ENCODE measurements at places on chromosomes 3 and 15.
A peak's percentile ranks its signal among the peaks of the same experiment; 100 is the strongest.

DNA sequence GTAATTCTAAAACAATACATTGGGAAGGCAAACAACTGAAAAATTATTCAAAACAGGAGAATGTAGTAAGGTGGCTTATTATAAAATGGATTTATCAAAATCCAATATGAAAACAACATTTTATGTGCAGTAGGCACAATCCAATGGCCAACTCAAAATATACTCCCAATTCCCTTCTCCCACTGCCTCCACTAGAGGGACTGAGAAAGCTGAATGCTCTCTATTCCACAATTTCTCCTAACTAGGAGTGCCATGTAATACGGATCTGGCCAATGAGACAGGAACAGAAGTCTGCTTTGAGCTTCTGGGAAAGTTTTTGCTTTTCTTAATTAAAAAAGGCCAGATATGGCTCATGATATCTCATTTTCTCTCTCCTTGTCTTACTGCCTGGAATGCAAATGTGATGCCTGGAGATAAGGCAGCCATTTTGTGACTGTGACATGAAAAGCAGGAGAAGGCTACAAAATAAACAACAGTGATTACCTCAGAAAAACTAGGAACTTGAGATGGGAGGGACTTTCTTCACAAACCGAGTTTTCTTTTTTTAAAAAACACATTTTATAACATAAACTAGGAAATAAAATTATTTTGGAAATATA is 18.8 kb upstream of the VGLL4 start:
- DNase-seq = no peak

DNA sequence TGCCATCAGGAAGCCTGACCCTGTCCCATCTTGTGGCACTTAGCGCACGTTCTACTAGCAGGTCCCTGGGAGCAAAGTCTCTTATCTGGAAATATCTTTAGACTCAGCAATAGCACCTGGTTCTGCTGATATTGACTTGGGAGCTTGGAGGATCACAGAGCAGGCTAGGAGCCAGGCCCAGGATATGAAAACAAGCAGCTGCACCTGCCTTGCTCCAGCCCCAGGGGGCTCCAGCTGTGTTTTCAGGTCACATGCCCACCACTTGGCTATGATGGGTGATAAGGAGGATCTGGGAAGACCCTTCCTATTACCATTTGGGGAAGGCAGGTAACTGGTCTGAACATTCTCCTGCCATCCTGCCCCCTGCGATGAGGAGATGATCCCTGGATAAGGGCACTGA is 87.8 kb downstream of the C3orf70 start:
- no peak for DNase-seq

DNA sequence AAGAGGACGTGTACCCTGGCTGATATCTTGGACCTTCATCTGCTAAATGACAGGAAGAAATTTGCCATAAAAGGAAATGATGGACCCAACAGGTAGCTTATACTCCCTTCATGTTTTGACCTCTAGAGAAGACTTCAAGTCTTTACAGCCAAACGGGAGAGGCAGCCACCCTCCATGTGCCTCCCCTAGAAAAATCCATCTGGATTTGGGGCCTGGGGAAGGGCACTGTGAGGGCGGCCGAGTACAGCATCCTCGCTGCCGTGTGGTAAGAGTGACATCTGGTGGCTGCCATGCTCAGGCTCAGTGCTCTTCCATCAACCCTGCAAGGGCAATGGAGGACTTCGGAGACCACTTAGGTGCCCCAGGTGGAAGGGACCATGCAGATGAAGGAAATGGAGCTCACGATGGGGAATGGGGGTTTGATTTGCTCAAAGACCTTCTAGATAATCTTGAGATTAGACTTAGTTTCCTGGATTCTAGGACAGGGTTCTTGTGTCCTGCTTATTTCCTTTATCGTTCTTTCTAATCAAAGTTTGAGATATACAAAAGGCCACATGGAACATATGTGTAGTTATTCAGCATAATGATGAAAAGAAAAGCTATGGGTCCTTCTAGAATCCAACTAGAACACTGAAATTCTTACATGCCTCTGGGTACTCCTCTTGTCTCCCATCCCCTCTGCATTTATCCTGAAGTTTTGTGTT is 44.4 kb downstream of the AQP9 start:
- DNase-seq = peak; percentile 17

GRCh38 chr15:40047415-40048210 is 8.6 kb upstream of the SRP14 start:
- peak; percentile 79 for DNase-seq

DNA sequence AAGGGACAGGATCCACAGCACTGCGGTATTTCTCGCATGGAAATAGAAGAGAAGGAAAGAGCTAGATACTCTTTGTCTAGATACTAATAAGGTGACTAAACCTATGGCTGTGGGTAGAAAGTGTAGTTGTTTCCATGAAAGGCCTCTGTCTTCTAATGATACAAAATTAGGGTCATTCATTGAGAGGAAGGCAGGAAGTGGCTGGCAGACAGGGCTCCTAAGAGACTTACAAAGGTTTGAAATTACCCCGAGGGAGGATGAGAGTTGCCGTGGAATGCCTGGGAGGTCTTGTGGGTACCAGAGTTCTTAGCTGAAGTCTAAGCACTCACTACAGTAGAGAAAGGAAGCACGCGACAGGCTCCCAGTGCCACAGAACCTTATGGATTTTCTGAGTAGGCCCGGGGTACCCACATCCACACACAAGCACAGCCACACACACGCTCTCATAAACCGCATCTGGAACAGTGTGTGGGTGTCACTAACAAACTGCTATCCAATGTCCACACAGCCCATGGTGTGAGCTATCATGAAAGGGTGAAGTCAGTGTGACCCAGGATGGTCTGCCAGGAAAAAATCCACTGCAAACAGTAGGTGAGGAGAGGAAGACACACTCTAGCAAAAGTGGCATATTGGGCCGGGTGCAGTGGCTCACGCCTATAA is 221.4 kb downstream of the FAM43A start:
- no peak for DNase-seq

DNA sequence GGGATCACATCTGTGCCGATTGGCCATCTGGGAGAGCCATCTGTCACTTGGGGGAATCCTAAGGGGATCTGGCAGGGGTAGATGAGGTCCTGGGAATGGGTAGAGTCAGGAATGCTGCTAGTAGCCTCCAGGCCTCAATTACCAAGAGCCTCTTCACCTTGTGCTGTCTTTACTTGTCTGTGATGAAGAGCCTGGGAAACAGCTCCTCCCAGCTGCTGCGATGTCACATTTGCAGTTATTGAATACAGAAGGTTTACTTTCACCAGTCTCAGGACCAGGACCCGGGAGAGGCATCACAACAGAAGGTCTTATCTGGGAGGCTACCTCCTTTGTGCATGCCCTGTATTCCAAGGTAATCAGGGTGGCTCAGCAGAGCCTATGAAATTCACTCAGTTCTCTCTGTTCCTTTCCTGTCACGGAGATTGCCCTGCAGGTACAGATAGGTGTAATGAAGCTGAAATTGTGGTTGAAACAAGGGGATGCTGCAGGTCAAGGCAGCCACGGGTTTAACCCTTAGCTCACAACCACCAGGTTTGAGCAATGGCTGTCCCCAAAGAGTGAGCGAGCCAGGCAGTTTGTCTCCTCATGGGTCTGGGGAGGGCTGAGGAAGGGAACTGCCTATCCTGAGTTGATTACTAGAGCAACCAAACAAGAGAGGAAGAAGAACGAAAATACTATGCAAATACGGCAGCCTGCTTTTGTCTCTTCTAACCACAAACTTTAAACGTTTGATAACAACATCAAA is 298.9 kb upstream of the RORA start:
- no peak for DNase-seq

- no peak for DNase-seq
These were observed 523.7 kb upstream of the TGFBR2 start for GRCh38 chr3:30082652-30083051.

- no peak for DNase-seq
These were observed 14.4 kb downstream of the RGMA start for GRCh38 chr15:93074599-93074998.

GRCh38 chr3:62961874-62962556 is 86.8 kb upstream of the CADPS start:
- no peak for DNase-seq

DNA sequence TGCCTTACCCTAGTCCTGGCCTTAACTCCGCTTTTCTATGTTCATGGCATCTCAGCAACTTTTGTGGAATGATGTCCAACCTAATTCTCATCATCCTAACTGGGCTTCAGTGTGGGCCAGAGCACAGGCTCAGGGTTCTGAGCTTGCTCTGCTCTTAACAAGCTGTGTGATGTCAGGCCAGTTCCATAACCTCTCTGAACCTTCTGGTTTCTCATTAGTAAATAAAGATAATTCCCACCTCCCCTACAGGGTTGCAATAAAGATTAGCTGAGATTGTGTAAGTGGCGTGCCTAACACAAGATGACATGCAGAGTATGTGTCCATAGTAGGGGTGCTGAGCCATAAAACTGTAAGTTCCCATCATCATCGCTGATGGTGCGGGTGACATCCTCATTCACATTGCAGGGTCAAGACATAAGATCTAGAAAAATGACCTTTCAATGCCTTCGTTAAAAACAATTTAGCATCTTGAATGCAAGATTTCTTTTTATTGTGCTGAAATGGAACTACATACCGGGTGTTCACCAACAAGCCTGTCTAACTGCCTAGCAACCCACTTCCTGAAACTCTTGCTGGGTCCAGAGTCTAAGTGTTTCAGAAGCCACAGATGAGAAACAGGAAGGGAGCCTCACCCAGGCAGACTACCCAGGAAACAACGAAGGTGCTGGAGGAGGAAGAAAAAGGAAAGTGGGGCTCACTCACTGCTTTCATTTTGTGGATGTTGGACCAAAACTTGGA is 36.2 kb downstream of the CDCP1 start:
- no peak for DNase-seq

- no peak for DNase-seq
These were observed 31.2 kb upstream of the RIOX2 start for GRCh38 chr3:98003306-98003969.

GRCh38 chr3:161336661-161337060 is 34.7 kb downstream of the SPTSSB start:
- DNase-seq = no peak

GRCh38 chr15:79769069-79769481 is 127.7 kb downstream of the MTHFS start:
- DNase-seq = no peak

DNA sequence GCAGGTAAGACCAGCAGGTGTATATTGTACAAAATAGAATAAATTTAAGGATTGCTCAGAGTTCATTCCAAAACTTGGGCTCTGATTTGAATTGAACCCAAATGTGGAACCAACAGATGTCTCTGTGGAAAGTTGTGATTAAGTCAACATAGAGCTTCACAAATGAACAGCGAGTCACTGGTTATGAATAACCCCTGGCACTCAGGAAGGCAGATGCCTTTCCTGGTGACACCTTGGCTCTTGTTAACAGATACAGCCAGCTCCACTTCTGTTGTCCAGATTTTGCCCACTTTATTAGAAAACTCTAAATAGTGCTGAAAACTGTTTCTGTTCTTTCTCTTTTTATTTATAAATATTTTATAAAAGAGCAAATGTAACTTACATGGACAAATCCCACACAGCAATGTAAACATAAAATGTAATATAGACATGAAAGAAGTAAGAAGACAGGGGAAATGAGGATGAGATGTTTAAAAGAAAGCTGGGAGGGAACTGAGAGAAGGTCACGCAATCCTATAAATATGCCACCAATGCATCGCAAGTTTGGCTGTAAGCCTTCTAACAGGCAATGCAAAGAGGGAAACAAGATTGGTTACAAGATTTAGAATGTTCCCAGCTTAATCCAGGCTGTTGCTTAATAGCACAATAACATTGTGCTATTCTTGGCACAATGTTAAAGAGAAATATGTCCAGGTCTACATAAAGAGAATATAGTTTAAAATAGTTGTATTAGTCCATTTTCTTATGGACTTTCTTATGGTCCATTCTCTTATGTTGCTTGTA is 495.5 kb downstream of the TAFA4 start:
- no peak for DNase-seq

- DNase-seq = no peak
These were observed 201.5 kb upstream of the IL12A start for GRCh38 chr3:159787178-159787574.

- no peak for DNase-seq
These were observed 119.5 kb downstream of the RPL22L1 start for GRCh38 chr3:170750478-170750830.

- no peak for DNase-seq
These were observed 50.4 kb upstream of the ADCY5 start for GRCh38 chr3:123499322-123499721.

DNA sequence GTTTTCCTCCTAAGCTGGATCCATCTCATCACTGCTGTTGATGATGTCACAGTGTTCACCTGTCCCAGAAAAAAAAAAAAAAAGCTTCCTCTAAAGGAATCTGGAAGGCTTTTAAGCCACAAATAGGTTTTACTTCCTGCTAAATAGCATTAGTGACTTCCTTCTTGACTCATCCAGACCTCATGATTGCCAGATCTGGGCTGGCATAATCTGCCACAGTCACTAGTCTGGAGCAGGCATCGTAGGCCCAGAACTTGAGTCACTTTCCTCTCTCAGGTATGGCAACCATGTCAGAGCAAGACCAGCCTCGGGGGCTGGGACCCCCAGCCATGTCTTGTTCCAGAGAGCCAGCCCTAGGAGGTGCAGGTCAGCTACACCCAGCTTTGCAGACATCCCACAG is 266.5 kb upstream of the CADM2 start:
- no peak for DNase-seq

GRCh38 chr15:74315626-74316025 is 51.8 kb downstream of the CYP11A1 start:
- DNase-seq = peak; percentile 59

DNA sequence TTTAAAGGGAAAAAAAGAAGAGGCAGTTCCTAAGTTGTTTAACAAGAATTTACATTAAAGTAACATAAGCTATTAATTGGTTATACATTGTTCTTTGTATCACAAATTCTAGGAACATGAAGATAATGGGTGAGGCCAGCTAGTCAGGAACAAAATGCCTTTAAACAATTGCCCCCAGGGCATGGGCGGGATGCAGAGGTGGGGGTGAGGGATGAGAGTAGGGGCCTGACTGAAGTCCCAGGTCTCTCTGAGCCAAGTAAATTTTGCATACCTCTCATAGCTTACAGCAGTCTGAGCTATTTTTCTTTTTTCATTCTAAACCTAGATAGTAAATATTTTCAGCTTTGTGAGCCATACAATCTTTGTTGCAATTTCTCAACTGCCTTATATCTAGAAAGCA is 77.8 kb upstream of the RNU6-1 start:
- no peak for DNase-seq

DNA sequence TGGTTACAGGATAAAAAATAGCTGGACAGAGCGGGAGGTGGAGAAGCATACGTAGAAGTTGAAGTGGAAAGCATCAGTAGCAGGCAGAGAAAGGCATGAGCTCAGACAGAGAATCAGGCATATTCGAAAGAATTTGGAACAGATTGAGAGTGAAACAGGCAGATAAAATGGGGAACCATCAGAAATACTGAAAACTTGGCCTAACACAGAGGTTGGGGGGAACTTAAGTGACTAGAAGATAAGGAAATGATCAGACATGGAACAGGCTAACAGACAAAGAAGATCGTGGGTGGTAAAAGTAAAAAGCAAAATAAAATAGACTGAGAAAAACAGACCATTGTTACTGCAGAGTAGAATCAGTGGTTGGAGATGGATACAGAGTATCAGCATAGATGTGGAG is 32.9 kb downstream of the GTF2E1 start:
- DNase-seq = no peak

Data from GM12892 (cell line).